ENCODE measurements at places on chromosomes 13 and 19. TPM values are rescaled to one million over a fixed set of nuclear protein-coding genes. Genes with fewer than 3 reads are reported as not detected.

GRCh38 chr19:1481224-1481892 lies 2.3 kb upstream of the C19orf25 start:
- no peak for DNase-seq

CYP4F3 gene
- total RNA-seq = 0.10 TPM

- no peak for DNase-seq
Observed at GRCh38 chr13:41701676-41702075, 244.3 kb downstream of the RGCC start.

DNA sequence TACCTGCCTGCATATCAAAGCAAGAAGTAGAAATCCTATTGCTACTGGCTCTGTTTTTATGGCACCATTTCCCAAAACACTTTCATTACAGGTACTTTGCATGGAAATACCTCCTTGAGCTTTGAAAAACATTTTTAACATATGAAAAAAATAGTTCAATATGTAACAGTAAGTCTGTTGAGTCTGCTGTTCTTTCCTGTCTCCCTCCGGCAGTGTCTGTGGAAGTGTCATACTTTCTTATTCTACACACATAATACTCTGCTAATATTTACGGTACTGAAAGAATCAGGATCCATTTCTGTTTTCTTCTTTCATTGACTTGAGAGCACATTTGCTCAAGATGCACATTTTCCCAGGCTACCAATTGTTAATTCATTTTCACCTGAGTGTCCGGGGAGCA lies 8.2 kb upstream of the SERTM1 start:
- no peak for DNase-seq

DNA sequence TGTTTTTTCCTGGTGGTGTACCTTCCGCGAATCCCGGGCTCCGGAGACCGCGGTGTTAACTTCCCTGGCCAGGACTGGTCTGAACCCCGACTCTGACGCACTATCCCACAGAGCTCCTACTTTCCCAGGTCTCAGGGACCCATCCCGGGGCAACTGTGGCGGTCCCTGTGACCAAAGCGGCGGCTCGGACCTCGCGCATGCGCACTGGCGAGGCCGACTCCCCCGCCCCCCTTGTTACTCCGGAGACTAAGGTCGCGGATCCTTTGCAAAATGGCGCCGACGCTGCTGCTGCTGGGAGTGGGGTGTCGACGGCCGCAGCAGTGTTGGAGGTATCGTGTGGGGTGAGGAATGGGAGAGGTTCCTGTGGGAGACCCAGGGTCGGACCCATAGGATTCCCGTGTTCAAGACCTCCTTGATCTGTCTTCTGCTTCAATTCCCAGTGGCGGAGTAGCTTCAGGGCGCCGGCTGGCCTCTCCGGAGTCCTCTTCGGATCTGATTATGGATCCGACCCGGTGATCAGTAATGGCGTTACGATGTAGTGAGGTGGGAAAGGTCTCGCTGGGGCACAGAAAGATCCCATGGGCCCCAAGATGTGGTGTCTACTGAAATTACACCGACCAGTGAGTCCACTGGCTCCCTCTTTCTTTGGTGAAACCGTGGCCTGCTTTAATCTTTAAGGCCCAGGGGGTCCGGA lies 66.6 kb upstream of the ZNF527 start:
- DNase-seq = no peak

DNA sequence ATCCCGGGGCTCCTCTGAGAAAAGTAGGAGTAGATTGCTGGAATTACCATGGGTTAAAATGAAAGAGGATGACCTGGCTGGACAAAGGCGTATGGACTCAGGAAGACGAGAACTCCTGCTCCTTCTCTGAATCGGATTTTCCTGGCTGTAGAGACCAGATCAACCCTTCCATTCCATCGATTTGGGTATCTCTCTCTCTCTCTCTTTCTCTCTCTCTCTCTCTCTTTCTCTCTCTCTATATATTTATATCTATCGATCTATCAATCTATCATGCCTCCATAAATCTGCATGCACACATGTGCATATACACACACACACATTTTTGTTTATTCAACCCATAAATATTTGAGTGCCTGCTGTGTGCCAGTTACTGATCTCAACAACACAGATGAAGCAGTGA lies 234.9 kb downstream of the LMO7 start:
- no peak for DNase-seq

C19orf25 gene
- 72.5 TPM for total RNA-seq

- DNase-seq = no peak
Observed at GRCh38 chr13:31124204-31124603, 37.5 kb downstream of the HSPH1 start.

DNA sequence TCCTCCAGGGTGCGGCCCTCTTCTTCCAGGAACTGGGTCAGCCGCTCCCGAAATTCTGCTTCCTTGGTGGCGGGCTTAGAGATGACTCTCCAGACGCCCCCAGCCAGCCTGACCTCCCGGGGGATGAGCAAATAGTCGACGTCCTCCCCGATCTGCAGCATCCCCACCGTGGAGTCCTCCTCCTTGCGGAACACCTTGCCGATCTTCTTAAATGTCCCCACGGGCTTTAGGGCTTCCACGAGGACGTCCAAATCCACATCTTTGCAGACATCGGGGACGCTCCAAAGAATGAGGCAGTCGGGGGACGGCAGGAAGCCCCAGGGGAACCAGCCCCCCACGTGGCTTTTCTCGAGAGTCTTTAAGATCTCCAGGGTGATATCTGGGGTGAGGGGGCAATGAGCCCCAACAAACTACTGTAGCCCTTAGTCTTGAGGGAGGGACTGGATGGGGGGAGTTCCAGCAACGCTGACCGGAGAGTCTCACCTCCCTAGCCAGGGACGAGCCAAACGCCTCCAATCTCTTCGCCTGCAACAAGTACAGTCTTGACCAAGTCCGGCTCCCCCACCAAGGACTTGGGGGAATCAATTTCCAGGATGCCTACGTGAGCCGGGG lies 608 bp downstream of the CCDC8 start:
- no peak for DNase-seq

DNA sequence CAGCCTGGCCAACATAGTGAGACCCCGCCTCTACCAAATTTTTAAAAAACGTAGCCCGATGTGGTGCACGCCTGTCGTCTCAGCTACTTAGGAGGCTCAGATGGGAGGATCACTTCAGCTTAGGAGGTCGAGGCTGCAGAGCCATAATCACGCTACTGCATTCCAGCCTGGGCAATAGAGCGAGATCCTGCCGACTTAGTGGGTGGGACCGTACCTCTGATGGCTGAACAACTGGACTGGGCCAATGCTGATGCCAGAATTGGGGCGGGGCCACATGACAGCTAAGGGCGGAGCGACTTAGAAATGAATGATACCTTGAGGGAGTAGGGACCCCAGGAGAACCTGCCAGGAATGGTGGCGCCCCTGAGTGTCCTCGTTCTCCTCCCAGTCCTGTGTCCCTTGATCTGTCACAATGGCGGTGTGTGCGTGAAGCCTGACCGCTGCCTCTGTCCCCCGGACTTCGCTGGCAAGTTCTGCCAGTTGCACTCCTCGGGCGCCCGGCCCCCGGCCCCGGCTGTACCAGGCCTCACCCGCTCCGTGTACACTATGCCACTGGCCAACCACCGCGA lies 3.6 kb downstream of the LTBP4 start:
- no peak for DNase-seq

DNA sequence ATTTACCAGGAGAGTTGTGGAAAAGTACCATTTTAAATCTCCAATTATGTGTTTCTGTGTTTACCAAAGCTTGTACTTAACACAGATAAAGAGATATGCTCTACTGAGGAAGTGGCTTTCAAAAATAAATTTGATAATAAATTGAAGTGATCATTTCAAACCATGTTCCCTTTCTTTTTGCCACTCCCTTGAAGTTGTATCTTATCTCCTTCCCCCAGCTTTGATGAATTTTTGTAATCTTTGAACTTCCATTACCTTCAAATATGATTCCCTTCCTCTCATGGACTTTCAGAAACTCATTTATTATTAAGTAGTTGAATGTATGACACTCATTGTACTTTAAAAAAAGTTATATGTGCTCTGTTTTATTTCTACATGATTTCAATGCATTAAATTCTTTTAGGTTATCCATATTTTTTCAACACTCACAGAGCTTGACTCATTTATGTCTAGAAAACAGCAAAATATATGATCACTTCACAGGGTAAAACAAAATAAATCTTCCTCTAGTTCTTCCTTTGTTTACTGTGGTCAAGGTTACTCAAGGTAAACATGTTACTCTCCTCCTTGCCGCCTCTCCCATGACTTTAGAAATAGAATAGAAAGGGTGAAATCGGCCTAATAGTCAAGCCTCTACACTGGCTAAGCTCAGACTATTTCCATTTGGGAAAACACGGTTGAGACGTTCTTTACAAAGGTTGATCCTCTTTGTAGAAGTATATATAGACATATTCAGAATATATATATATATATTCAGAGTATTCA lies 251.2 kb upstream of the SPRY2 start:
- no peak for DNase-seq

DNA sequence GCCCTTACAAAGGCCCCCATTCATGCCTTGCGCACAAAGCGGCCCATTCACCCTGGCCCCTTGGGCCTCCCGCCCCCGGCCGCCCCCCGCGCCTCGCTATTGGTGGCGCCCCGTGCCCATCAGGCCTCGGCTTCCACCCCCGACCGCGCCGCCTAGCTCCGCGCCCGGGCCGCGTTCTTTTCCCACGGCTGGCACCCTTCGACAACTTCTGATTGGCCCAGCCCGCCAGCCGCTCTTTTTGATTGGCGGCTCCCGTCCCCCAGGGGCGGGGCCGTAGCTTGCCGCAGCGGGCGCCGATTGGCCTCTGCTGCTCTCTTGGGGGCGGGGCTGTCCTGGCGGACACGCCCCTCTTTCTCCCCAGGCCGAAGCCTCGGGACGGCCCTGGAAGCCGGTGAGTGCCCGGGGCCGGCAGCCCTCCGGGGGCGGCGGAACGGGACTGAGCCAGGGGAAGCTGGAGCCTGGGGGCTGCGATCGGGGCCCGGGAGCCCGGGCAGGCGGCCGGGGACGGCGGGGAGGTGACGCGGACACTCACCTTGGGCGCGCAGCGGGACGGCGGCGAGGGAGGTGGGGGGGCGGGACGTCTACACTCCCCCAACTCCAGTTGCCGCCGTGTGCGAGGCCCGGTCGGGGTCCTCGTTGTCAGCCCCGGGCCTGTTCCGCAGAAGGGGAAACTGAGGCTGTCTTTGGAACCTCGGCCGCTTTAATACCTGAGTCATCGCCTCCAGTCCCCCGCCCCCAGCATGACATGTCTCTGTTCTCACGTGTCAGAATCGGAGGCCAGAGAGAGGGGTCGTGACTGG lies at the start of gene MYH14:
MYH14 (plus strand) TSS at position 342 of the 800 bp plus-strand sequence. CDS start 6,744 bp downstream, outside the sequence.
- DNase-seq = no peak

DNA sequence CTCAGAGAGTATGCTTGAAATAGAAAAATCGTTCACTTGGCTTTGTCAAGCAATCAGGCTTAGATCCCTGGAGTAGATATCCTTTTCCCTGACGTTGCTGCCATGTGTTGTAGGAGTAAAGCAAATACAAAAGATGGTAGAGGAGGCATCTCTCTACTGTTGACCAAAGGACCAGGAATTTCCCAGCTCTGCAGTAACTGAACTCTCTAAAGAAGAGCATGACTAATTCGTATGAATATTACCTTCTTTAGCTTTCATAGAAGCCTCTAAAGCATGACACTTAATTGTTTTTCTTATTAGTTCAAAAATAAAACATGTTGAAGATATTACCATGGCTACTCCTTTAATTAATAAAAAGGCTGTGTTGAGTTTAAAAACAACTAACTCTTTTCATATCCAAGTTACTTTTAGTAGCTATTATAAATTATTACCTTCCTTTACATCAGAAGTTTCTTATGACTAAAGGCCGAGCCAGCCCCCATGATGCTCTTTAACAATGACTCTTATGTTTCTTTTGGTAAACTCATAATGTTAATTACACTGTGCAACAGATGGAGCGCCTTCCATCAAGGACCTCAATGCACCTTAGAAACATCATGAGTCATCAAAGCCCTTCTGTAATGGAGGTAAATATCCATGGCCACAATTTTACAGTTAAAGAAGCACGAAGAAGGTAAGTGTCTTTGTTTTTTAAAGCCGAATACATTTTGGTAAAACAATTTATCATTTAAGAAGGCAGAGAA lies 352.4 kb downstream of the KLF5 start:
- peak; percentile 45 for DNase-seq

DNA sequence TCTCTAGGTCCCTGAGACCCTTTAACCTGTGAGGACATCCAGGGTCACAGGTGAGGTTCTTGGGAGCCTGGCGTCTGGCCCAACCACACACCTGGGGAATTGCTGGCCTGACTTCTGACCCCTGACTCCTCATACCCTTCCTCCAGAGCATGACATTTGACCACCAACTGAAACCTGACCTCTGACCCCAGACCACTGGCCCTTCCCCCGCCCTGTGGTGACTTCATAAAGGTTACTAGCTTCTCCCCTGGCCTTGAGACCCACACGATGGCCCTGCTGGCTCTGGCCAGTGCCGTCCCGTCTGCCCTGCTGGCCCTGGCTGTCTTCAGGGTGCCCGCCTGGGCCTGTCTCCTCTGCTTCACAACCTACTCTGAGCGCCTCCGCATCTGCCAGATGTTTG lies at the start of gene SPACA6:
SPACA6 (plus strand) TSS at position 71 of the 400 bp plus-strand sequence; CDS start at position 268, 197 bp downstream.
- no peak for DNase-seq

GRCh38 chr13:43961909-43962308 lies 82.2 kb downstream of the LACC1 start:
- no peak for DNase-seq

DNA sequence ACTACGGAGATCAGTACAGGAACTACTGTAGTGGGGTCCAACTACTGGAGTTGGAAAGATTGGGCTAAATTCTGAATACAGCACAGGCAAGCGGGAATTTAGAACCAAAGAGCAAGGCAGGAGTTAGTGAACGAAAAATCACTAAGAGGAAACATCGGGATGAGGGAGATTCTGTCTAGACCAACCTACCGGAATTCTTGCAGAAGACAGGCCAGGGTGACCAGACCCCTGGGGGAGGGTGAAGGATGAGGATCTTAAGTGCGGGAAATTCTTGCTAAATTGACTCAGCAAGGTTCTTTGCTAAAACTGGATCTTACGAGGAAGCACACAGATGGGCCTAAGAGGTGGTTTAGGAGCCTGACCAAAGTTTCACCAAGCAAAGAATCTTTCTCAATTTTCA lies 13.2 kb upstream of the PSPC1 start:
- DNase-seq = no peak

DNA sequence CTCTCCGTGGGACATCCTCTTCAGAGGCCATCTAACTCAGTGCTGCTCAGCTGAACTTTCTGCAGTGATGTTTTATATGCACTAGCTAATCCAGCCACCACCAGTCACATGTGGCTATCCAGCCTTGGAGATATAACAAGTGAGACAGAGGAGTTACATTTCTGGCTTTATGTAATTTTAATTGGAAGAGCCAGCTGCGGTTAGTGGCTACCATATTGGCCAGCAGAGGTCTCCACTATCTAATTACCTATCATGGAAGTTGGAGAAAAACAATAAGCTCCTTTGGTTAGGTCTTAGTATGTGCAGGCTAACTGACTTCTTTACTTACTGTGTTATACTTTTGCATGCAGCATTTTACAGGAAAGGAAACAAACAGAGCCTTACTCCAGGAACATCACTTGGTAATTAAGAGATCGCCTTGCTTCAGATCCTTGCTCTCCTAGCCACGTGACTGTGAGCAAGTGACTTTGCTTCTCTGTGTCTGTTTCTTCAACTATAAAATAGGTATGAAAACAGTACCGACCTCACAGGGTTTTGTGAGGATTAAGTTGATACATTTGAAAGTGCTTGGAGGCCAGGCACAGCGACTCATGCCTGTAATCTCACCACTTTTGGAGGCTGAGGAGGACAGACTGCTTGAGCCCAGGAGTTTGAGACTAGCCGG lies 1.6 kb upstream of the KLK10 start:
- DNase-seq = peak; percentile 59

GRCh38 chr19:17775245-17775927 lies 19.6 kb upstream of the B3GNT3 start:
- peak; percentile 58 for DNase-seq

Data from HT1080 (cell line).